ENCODE measurements at places on chromosomes 2 and 18.
A peak's percentile ranks its signal among the peaks of the same experiment; 100 is the strongest.

GRCh38 chr2:99940963-99941362, 201.4 kb downstream of the AFF3 start:
- no peak for DNase-seq

DNA sequence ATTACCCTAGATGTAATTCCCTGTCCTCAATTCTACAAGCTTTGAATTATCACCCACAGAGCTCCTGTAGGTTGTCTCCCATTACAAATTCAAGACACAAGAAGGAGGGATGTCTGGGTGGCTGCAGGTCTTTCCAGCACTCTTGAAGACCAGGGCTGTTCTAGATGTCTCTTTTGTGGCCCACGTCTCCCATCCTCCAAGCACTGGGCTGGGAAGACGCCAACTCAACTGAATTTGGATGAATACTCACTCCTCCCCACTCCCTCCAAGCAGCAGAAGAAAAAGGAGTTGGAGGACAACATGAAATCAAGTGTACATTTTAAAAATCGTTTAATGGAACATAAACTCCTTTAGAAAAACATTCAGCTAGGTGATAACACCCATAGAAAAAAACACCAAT, 31.2 kb downstream of the SMAD7 start:
- no peak for DNase-seq

GRCh38 chr2:216480221-216480620, 18.4 kb upstream of the RPL37A start:
- DNase-seq, result no peak

GRCh38 chr2:209472871-209473270, 49.0 kb downstream of the MAP2 start:
- DNase-seq, result no peak

- DNase-seq, result peak; percentile 53
Observed at GRCh38 chr18:59267503-59268126, 5.6 kb downstream of the RAX start.

- DNase-seq, result no peak
Observed at GRCh38 chr2:29797916-29798315, 123.5 kb downstream of the ALK start.

DNA sequence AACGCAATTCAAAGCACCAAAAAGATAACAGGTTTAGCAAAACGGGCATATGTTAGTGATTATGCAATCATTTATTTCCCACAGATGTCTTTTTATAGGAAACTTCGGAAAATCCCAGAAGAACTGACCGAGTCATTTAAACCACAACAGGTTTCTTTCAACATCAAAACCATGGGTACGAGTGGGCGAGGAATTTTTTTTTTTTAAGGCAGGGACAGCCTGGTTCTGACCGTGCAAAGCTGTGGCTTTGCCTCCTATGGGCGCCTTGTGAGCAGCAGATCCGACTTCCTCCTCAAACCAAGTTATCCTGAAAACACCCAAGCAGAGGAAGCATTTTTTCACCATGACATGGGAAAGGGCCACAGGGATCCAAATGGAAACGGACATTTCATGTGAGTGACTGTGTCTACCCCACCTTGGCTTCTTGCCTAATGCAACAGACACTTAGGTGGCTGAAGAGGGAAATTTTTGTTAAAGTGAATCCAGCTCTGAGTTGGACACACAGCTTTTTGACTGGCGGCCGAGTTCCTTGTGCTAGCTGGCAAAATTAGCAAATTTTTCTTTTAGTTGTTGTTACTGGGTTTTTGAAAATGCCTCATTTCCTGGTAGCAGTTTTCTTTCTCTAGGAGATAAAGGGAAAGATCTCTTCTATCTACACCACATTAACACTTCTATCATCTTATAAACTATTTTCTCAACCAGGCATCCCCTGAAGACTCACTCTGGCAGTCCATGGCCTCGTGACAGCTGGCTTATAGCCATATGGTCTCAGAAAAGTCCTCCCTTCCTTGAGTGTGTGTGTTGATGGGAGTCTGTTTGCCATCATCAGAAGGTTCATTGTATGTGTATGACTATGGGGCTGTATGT, 487.4 kb upstream of the ZEB2 start:
- peak; percentile 46 for DNase-seq

- DNase-seq, result no peak
Observed at GRCh38 chr2:27461118-27461517, 18.9 kb downstream of the KRTCAP3 start.

DNA sequence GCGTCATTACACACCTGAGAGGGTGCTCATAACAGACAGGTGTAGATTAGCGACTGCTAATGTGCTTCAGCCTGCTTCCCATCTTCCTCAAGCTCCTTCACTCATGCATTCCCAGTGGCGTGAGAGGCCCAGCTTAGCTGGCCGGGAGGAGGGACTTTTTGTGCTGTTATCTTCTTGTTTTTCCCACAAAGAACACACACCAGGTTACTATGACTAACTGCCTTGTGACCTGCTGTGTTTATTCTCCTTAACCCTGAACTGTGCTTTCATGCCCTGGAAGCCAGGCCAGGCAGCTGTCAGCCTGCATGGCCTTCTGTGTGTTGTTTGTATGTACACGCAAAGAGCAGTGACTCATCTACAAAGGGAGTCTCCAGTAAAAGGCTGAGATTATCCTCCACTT, 143.8 kb downstream of the PIEZO2 start:
- peak; percentile 24 for DNase-seq

DNA sequence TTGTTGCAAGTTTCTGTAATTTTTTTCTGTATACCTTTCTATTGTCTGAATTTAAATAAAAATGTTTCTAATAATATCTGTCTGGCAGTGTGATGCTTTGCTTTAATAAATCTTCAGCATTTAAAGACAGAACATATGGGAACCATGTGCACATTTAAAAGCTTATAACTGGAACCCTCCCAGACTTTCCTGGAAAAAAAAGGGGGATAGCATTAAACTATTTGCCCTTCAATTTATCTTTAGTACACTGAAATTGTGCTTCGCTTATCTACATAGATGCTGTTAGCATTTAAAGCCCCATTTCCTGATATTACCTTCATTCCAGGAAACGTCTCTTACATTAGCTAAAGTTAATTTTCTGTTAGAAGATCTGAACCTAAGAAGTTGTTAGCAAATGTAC, 64.6 kb downstream of the ZC3H6 start:
- no peak for DNase-seq

GRCh38 chr2:196365145-196365544, 193.8 kb upstream of the STK17B start:
- DNase-seq, result no peak

DNA sequence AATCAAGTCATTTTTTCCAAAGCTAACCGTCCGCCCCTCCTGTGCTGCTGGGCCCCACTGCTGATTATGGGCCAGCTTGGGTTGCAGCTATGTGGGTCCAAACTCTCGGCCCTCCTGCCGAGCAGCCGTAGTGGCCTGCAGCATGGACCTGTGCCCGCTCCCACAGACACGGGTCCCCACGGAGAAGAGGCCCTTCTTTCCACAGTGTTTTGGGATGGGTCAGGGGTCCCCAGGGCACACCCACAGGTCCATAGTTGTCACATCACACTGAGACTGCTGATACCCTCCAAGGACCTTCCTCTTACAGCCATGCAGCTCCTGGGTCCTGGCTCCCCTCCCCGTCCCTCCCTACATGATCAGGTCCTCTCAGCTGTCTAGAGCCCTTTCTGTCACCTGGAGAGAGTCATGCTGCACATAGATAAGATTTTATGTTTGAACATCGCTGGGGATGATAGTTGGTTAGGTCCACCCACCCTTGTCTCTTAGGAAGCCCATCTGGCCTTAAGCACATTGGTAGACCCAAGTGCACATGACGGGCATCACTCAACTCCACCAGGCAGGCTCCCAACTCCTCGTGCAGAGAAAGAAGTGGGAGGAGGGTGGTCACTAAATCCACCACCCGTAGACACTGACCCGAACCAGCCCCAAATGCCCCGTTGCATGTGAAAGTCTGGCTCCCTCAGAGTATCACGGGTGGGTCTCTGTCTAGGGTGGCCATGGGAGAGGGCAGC, 17.5 kb downstream of the GPR55 start:
- no peak for DNase-seq

- no peak for DNase-seq
Observed at GRCh38 chr2:4873876-4874593, 818.1 kb upstream of the SOX11 start.

DNA sequence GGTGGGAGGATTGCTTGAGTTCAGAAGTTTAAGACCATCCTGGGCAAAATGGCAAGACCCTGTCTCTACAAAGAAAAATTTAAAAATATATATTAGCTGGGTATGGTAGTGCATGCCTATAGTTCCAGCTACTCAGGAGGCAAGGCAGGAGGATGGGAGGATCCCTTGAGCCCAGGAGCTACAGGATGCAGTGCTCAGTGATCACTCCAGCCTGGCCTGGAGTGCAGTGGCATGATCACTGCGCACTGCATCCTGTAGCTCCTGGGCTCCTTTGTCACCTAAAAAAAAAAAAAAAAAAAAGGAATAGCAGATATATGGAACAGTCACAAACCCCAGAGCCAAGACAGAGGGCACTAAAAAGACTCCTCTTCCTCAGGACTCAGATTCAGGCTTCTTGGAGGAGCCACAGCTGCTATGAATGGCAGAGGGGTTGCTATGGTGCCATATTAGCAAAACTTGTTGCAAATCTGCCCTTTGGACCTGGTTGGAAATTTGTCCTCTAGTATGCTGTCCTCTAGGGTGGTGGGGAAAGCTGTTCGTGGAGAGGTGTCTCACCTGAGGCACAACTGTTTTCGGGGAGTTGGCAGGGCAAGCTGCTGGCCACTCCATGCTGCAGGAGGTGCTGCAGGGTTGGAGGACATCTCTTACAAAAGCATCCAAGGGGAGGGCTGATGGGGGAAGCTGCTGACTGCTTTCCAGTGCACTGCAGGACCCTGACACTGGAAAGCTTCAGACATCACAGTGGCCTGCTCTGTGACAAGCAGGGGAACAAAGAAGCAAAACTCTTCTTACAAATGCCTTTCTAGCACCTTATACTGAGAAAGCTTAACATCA, 22.7 kb downstream of the CYP20A1 start:
- DNase-seq, result no peak

DNA sequence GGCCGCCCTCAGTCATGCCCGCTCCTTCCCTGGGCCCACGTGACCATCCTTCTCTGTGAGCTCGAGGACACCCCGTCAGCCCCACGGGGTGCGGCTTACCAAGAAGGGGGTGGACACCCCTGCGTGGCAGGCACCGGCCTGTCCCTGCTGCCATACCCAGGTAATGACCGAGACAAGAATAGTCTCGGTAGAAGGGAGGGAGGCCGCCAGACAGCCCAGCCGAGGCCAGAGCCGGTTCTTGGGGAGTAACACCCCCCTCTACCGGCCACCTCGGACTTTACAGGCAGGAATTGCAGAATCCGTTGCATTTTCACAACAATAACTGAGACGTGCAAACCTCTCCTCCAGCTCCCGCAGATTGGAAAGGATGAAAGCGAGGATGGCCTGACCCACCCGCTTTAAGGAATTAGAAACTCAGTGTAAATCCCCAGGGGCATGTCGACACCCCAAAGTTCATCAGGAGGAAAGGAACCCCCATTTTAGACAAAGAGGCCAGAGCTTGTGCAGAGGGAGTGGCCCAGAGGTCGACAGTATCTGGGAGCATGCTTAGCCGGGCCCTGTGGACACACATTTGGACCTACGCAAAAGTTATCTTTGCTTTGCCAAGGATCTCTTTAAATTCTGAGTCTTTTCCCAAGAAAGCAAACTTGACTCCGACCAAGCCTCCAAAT, 60.1 kb upstream of the GLI2 start:
- peak; percentile 88 for DNase-seq

DNA sequence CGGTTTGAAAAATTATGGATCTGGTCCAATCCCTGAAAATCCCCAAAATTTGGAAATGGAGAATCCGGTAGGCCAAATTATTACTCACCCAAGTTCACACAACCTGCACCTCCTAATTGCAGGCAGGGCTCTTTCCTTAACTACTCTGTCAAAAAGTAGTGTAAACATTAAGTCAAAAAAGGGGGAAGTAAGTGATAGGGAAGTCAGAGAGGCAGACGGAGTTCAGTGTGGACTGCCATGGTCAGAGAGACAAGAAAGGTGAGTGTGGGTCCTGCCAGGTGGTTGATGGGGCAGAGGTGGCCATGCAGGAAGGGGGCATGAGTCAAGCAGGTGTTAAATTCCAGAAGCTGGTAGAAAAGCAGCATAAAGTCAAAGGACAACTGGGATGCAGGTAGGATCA, 104.7 kb upstream of the STPG4 start:
- DNase-seq, result no peak

DNA sequence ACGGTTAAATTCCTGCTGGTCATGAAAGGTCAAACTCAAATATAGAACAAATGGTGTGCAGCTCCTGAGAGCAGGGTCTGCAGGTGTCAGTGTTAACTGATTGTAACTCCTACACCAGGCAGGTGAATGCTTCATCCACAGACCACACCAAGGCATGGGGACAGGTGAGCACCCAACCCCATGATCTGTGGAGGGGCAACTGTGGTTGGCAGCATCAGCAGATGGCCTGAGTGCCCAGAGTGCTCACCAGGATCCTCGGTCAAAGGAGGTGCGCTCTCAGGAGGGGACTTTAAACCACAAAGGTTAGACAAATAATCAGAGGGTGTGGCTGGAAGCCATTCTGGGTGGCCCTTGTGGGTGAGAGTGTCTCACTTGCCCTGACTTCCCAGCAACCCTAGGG, 44.5 kb downstream of the PTGR3 start:
- no peak for DNase-seq

DNA sequence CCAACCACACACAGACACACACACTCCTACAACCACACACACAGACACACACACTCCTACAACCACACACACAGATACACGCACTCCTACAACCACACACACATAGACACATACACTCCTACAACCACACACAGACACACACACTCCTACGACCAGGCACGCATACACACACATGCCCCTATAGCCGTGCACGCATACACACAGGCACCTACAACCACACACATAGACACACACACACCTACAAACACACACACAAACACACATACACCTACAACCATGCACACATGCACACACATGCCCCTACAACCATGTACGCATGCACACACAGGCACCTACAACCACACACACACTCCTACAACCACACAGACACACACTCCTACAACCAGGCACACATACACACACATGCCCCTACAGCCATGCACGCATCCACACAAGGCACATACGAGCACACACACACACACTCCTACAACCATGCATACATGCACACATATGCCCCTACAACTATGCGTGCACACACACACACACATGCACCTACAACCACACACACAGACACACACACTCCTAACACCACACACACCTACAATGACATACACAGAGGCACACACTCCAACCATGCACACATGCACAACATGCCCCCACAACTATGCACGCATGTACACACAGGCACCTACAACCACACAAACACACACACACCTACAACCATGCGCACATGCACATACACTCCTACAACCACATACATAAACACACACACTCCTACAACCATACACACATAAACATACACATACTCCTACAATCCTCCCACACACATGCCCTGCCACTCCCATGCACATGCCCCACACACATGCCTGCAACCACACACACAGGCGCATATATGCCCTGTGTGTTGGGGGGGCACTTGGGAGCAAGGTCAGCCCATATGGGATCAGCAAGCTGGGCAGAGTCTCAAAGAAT, 19.1 kb upstream of the TEX51 start:
- no peak for DNase-seq

- DNase-seq, result no peak
Observed at GRCh38 chr2:160408173-160408958, 85.2 kb downstream of the RBMS1 start.

GRCh38 chr2:8094526-8094925, 587.3 kb upstream of the ID2 start:
- DNase-seq, result no peak

GRCh38 chr2:201327678-201328077, 29.5 kb downstream of the FLACC1 start:
- no peak for DNase-seq

- DNase-seq, result no peak
Observed at GRCh38 chr2:153761936-153762335, 109.8 kb upstream of the GALNT13 start.

All from hepatic stellate cell (primary cell).